Activated CD8-positive, alpha-beta memory T cell treated with anti-CD3 and anti-CD28 coated beads for 1 hour (primary cell): ENCODE measurements at places on chromosomes 13 and 19.

DNA sequence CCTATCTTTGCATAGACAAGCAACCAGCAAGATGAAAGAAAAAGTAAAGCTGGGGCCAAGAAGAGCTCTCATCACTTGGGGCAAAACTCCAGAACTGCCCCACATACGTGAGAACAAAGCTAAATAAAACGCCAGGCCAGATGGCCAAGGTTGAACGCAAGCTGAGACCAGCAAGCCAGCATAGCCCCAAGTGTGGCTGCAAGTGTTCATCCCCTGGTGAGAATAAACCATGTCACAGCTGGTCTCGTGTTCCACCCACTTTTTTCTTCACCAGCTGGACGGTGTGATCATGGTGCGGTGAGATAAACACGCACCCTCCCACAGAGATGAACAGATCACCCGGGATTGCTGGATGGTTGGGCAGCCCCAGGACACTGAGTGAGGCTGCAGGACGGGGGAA is 109.6 kb upstream of the CACNA1A start:
- no peak for DNase-seq

- DNase-seq = no peak
Observed at GRCh38 chr19:51070334-51071094, 5.6 kb upstream of the KLK13 start.

DNA sequence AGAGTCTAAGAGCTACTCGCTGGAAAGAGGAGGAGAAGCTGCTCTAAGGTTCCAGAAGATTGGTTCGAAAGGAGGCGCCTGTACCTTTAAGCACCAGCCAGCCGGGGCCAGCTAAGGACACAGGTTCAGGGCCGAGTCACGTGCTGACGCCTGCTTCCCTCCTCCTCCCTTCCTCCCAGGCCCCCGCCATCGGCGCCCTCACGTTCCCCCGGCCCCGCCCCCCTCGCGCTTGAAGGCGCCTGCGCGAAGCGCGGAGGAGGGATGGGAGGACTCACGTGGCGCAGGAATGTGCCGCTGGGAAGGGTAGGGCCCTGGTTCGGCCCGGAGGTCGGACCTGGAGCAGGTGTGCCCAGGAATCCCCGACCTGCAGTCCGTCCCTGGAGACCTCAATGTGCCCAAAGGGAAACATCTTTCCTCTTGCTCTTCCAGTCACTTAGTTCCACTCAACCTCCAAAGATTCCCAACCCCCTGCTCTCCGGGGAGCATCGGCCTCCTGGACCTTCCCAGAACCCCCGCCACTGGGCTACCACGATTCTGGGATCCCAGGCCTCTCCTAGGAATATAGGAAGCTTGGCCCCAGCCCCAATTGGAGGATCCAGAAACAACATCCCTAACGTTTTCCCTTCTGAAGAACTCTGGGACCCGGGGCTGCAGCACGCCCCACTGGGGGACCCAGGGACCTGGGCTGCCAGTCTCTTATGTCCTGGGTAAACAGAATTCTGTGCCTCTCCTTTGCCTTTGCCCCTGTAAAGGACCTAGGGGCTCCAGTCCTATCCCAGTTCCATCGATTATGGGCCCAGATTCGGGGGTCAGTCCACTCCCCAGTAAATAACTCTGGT is 2.5 kb downstream of the DBP start:
- DNase-seq = peak; percentile 81

DNA sequence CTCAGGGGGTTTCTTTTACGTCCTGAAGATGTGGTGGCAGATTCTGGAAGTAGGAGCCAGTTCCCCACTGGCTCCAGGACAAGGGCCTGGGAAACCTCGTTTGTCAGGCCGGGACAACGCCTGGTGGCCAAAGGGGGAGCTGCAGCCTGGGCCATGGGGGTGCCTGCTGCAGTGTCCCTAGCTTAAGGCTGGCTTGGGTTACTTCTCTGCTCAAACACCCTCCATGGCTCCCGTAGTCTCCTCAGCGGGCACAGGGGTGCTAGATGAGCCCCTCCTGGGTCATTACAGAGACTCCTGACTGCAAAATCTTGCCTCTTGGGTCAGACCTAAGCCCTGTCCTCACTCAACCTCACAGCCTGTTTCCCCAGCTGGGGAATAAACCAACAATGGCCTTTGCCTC is 14.7 kb downstream of the CILP2 start:
- no peak for DNase-seq

- DNase-seq = no peak
Observed at GRCh38 chr19:7251494-7251893, 42.7 kb downstream of the INSR start.

- DNase-seq = no peak
Observed at GRCh38 chr13:112615391-112615790, 27.4 kb upstream of the TUBGCP3 start.

DNA sequence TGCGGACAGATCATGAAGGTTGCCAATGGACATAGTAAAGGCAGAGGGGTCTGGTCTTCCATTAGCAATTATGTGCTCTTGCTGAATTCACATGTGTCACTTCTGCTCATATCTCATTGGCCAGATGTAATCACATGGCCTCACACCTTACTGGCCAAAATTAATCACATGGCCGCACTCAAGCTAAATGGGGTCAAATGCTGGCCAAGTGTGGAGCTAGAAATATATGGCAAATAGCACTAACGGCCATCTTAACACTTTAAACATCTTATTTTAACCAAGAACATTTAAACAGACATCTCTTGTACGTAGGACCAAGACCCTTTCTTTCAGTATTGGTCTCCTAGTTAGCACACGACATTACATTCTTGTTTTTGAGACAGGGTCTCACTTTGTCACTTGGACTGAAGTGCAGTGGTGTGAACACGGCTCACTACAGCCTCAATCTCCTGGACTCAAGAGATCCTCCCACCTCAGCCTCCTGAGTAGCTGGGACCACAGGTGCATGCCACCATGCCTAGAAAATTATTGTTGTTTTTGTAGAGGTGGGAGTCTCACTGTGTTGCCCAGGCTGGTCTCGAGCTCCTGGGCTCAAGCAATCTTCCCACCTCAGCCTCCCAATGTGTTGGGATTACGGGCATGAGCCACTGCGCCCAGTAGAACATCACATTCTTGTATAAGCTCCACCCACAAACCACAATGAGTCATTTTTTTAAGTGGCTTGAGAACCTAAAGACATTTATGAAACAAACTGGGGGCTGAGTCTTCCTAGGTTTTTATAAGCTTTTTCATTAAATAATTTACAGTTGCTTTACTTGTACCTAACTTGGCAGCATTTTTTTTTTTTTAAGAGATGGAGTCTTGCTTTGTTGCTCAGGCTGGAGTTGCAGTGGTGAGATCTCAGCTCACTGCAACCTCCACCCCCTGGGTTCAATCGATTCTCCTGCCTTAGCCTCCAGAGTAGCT is 2.9 kb upstream of the PTOV1 start:
- DNase-seq = no peak

- DNase-seq = no peak
Observed at GRCh38 chr13:106243011-106243565, 292.4 kb downstream of the EFNB2 start.

GRCh38 chr13:30551189-30551588 is 66.5 kb upstream of the USPL1 start:
- DNase-seq = no peak
